Coronary artery (tissue), 2 donors: ENCODE measurements at places on chromosomes 6 and 20.

DNA sequence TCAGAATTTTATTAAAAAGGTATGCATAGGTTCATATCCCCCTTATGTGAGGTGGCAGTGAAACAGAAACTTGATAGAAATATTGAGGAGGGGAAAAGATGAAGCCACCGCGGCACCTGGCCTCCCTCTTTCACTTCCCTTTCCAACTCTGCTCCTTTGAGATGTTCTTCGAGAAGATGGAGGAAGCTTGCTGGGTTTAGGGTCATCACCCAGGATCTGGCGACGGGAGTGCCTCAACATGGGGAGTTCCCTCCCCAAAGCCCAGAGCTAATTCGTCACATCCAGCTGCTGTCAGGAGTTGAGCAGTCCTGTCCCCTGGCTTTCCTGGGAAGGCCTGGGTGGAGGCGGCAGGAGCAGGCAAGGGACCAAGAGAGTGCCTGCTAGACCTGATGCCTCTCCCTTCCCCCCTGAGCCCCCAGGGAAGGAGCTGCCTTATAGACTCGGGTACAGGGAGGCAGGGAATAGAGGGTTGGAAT, 29.1 kb downstream of the RREB1 start:
- no peak for DNase-seq

GRCh38 chr20:38386004-38386403, 39.7 kb downstream of the LBP start:
- no peak for DNase-seq

DNA sequence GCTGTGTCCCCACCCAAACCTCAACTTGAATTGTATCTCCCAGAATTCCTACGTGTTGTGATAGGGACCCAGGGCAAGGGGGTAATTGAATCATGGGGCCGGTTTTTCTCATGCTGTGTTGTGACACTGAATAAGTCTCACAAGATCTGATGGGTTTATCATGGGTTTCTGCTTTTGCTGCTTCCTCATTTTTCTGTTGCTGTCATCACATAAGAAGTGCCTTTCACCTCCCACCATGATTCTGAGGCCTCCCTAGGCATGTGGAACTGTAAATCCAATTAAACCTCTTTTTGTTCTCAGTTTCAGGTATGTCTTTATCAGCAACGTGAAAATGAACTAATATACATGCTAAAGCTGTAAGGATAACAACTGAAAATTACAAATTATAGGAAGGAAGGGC, 88.3 kb downstream of the CDYL start:
- no peak for DNase-seq

DNA sequence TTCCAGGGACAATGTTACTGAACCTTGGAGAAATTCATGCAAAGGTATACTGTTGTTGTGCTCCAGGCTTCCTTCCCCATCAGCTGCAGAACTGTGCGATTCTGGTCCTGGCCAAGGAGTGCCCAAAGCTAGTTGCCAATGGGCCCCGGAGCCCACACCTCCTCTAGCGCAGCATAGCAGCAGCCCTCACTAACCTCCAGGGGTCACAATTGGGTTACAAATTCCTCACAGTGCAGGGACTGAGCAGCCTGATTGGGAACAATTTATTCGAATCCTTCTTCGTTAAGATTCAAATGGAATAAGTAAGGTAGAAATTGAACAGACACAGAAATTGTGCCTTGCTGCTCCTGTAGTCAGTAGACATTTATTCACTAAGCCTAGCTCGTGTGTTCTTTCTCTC, 284.9 kb downstream of the PRKN start:
- no peak for DNase-seq

DNA sequence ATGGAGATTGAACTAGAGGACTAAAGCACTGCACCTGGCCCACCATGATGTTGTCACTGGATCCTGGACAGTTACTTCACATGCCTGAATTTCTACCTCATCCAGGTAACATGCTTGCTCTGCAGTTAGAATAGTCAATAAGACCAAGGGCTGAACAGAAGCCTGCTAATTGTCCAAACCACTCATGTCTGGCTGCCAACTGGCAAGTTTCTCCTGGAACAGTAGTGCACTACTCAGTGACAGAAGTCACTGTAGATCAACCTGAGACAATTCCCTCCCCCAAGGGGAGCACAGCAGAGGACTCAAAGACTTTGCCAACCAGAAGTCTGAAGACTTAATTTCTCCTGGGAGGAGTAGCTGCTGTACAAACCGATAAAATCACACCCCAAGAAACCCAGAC, 454.6 kb upstream of the MARCKS start:
- DNase-seq, result no peak

GRCh38 chr6:1841136-1841535, 231.4 kb downstream of the FOXC1 start:
- no peak for DNase-seq

DNA sequence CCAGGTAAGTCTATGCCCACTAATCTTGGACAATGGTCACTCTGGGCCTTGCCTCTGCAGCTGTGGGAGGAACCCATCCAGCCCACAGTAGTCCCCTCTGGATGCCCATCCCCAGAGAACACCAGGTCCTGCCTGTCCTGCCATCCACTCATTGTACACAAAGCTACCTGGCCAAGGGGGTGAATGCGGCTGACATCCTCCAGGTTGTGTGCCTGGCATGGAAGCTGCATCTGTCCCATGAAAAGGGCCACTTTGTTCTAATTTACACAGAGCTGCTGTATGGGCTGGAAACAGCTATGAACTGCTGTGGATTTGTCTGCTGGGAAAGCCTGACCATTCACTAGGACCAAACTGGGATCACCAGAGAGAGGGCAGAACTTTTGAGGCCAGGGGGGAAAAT, 324.8 kb downstream of the LRFN2 start:
- no peak for DNase-seq

- DNase-seq, result no peak
Measured at GRCh38 chr6:135300576-135300975, 119.5 kb downstream of the MYB start.

DNA sequence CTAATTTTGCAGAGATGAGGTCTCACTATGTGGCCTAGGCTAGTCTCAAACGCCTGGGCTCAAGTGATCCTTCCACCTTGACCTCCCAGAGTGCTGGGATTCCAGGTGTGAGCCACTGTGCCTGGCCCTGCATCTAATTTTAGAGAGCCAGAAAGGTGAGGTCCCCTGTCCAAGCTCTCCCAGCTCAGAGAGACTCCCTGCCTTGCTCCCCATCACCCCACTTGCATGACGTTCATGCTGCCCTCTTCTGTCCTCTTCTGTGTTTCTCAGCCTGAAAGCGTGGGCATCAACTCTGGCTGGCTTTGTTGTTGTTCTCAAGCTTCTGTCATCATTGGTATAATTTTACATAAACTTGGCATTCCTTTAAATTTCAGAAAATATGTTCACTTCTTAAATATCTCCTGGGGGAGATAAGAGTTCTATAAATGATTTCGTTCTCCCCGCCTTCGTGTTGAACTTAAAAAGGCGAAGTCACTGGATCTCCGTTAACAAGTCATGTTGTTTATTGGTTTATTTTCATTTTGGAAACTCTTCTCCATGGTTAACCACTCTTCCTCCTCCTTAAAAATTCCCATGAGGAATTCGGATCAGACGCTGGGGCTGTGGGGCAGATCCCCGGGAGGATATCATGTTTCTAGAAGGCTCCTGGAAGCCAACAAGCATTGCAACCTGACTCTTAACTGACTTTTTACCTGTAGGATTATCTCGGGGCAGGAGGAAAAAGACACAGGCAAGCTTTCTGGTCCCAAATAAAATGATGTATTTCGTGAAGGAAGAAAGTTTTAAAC, 13.2 kb upstream of the PARD6B start:
- no peak for DNase-seq
